ENCODE measurements at places on chromosomes 2 and 18. TPM values are rescaled to one million over a fixed set of nuclear protein-coding genes. Genes with fewer than 3 reads are reported as not detected.

- no peak for DNase-seq
These were observed 7.4 kb downstream of the BOD1L2 start for GRCh38 chr18:57154191-57154830.

- DNase-seq: no peak
These were observed 14.7 kb downstream of the GRB14 start for GRCh38 chr2:164606557-164606956.

The RNU2-63P gene
- total RNA-seq: 48.9 TPM

GRCh38 chr2:16722677-16723076 is 57.0 kb upstream of the CYRIA start:
- DNase-seq: no peak

GRCh38 chr2:197809064-197809463 is 4.7 kb downstream of the PLCL1 start:
- DNase-seq: no peak

The ABCG5 gene
- not detected for total RNA-seq

DNA sequence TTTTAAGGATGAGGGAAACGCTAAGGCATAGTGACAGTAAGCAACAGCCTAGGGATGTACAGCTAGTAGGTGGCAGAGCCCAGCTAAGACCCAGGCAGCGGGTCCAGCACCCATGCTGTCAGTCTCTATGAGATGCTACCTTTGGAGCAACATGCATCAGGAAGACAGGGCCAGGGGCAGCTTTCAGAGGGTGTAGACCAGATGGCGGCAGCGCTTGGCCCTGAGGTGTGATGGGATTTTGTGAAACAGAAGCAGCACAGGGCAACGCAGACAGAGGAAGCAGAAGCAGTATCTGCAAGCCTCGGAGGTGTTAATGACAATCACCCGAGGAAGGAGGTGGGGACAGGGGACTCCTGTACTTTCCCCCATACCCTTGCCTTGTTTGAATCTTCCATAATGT is 43.2 kb downstream of the SDC1 start:
- DNase-seq: no peak

- no peak for DNase-seq
These were observed 137.6 kb downstream of the NCK2 start for GRCh38 chr2:105882341-105882740.

DNA sequence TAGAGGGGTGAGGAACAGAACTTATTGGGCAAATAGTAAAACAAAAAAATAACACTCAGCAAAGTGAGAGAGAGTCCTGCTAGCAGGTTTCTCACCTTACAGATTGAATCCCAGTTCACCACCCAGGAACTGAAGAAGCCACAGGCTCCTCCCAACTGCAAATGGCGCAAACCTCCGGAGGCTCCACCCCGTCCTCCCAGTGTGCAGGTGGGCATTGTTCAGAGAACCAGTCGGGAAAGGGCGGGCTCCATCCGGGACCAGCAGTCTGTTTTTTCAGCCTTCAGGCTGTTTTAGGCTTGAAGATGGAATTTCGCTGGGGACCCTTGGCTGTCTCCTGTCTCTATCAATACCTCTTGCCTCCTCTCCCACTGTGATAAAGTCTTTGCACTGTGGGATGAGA is 317.5 kb downstream of the PARD3B start:
- DNase-seq: no peak

The AQP12B gene
- total RNA-seq: not detected

DNA sequence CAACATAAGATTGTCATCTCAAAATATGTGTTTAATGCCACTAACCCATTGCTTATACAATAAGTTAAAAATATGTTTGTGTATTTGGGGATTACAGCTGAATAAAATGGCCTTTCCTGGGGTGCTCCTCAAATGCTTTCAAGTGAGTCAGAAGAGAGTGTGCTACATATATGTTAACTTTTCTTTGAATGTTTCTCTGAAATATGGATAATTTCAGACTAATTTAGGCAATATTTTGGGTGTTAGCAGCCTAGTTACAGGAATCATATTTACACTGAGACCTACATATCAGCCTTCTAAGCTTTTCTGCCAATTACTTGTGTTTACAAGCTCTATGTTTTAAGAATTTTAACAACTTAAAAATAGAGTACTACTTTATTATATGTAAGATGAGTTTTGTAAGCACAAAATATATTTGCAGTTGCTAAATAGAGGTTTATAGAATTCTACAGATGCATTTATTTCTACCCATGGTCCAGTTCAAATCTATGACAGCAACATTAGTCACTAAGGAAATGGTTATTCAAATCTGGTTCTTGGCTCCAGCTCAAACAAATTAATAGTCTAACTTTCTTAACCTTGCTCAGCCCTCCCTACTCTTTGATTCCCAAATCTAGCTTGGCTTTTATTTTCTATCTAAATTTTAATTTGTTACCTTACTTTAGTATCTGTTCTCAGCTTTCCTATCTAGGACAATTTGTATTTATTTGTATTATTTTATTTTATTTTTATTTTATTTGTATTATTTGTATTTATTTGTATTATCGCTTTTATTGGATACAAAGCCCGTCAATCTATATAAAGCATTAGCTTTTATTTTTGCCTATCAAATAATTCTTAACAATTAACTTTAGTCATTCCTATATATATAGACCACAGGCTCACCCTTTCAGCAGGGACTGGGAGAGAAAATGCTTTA is 48.9 kb downstream of the FSIP2 start:
- no peak for DNase-seq

The NYAP2 gene
- not detected for total RNA-seq

- no peak for DNase-seq
These were observed 494.9 kb downstream of the NYAP2 start for GRCh38 chr2:225894236-225894980.

The GMCL1 gene
- total RNA-seq: 32.6 TPM

The REEP1 gene
- total RNA-seq: not detected

DNA sequence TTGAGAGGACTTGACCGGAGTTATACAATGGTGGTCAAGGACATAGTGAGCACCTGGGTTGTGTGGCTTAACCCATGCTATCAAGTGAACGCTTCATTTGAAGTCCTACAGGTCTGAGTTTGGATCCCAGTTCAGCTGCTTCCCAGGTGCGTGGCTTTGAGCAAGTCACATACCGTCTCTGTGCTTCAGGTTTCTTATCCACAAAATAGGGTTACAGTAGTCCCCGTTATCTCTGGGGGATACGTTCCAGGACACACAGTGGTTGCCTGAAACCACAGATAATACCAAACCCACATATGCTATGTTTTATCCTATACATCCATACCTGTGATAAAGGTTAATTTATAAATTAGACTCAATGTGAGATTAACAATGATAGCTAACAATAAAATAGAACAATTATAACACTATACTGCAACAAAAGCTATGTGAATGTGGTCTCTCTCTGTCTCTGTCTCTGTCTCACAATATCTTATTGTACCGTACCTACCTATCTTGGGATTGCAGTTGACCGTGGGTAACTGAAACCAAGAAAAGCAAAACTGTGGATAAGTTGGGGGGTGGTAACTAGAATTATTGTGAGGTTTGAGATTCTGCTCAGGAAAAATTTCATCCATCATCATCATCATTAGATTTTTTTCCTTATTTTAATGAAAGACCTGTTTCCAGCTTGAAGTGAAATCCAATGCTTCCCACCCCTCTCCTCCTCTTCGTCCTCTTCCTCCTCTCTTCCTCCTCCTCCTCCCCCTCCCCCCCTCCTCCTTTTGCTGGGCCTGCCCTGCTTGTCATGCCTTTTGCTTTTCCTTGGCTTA is 22.7 kb downstream of the LBH start:
- no peak for DNase-seq

The CCDC148 gene
- not detected for total RNA-seq

DNA sequence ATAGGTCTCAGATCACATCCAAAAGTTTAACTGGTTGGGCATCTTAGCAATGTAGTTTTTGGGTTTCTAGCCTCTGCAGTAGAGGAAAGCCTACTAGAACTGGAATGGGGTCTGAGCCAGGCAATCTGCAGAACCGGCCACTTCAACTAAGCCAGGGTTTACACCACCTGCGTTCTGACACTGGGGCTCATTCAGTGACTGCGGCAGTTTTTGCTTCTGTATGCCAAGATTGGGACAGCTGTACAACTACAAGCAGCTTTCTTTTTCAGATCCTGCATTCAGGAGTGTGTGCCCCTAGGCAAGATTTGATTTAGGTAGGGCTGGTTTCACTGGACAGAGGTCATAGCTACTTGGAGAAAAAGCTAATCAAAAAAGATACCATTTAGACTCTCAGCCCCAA is 43.7 kb upstream of the IGFBP5 start:
- no peak for DNase-seq

GRCh38 chr2:138846216-138846821 is 66.1 kb upstream of the NXPH2 start:
- no peak for DNase-seq

- no peak for DNase-seq
These were observed 85.2 kb upstream of the ITGA4 start for GRCh38 chr2:181371782-181372645.

The STPG4 gene
- 0.40 TPM for total RNA-seq

- DNase-seq: no peak
These were observed 25.2 kb downstream of the TRABD2A start for GRCh38 chr2:84855731-84856130.

The HDHD2 gene
- total RNA-seq: 33.4 TPM

DNA sequence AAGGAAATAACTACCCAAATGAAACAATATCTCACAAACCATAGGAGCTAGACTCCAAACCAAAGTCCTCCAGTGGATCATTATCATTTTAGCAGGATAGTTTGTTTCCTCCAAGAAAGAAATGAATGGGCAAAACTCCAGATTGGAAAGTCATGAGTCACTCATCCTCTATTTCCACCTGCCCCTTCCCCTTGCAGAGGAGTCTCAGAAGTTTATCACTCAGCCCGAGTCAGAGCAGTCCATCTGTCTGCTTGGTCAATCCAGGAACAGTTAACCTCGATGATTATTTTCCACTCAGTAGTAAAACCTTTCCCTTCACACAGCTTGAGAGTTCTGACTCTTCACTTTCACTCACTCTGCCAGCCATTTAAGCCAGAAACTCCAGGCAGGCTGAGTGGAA is 462.2 kb downstream of the BCL11A start:
- no peak for DNase-seq

DNA sequence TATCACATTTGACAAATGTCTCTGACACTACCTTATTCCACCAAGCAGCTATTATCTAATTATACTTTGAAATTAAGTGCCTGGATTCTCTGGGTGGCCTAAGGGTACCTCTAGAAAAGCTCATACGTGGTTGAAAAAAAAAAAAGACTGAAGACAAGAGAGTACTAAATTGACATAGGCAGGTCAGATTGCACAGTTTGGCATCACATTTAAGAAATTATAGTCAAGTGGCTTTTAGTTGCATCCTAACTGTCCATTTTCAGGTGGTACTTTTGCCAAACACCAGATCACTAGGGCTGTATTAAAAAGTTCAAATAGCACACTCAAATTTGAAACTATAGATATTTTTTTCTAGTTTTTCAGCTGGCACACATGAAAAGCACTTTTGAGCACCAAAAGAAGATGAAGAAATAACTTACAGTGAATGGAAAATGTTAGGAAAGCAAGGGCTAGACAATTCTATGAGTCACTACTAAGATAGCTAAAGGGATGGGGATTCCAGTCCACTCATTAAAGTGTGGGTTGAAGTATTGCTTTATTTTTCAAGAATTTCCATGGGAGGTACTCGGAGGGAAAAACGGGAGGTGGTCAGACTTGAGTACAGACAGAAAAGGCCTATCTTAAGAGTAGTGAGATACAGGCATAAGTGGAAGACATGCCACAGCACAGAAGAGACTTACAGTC is 106.5 kb upstream of the COL5A2 start:
- no peak for DNase-seq

DNA sequence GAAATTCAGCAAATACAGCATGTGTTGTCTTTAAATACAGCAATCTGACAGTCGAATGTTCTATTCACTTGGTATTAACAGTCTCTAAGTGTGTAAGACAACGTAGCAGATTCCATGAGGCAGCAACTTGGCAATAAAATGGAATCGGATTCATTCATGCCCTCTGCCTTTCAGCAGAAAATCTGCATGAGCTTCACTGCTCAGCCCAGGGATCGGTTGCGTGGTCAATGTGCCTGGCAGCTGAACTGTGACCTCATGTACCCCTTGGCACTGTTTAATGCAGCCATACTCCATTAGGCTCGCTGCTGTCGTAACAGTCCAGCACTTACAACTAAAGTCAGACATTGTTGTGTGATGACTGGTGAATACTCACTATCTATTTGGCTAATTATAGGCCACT is 17.7 kb upstream of the RGPD4 start:
- DNase-seq: no peak

The LYG2 gene
- not detected for total RNA-seq

DNA sequence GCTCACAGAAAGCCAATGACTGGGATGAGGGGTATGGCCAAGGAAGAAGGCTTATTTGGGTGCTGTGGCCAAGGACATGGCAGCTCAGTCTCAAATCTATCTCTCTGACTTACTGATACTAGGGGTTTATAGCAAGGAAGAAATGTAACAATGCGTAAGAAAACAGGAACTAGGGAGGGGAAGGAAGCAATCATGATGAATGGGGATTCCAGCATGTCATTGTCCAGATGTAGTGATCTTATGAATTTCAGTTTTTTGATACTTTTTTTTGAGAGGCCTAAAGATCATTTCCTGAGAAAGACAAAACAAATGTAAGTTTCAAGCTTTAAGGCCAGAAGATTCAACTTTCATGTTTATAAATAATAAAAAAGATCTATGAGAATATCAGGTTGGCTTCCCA is 298.6 kb upstream of the FAM98A start:
- no peak for DNase-seq

- DNase-seq: no peak
These were observed 4.5 kb downstream of the ITM2C start for GRCh38 chr2:230868947-230869913.

DNA sequence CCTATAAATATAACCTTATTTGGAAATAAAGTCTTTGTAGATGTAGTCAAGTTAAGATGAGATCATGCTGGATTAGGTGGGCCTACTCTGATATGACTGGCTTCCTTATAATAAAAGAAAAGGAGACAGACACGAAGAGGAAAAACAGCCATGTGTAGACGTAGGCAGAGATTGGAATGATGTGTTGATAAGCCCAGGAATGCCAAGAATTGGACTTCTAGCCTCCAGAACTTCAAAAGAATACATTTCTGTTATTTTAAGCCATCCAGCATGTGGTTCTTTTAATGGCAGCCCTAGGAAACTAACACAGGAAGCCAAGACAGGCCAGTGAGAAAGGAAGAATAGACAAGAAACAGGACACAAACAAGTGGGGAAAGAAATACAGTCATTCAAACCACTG is 68.6 kb downstream of the NYAP2 start:
- DNase-seq: no peak

The HOXD8 gene
- total RNA-seq: not detected

Data from activated CD8-positive, alpha-beta memory T cell treated with anti-CD3 and anti-CD28 coated beads, Interleukin-2, amount 10 ng/mL, durations not matched to agents 7 days and 5 days (primary cell).